ENCODE measurements at places on chromosomes 16 and 17.
A peak's percentile ranks its signal among the peaks of the same experiment; 100 is the strongest.

GRCh38 chr16:72876981-72877373 lies 171.0 kb downstream of the ZFHX3 start:
- no peak for DNase-seq

- no peak for DNase-seq
Observed at GRCh38 chr16:30893417-30893743, 497 bp downstream of the BCL7C start.

GRCh38 chr16:57482845-57483545 lies 3.3 kb downstream of the DOK4 start:
- no peak for DNase-seq

DNA sequence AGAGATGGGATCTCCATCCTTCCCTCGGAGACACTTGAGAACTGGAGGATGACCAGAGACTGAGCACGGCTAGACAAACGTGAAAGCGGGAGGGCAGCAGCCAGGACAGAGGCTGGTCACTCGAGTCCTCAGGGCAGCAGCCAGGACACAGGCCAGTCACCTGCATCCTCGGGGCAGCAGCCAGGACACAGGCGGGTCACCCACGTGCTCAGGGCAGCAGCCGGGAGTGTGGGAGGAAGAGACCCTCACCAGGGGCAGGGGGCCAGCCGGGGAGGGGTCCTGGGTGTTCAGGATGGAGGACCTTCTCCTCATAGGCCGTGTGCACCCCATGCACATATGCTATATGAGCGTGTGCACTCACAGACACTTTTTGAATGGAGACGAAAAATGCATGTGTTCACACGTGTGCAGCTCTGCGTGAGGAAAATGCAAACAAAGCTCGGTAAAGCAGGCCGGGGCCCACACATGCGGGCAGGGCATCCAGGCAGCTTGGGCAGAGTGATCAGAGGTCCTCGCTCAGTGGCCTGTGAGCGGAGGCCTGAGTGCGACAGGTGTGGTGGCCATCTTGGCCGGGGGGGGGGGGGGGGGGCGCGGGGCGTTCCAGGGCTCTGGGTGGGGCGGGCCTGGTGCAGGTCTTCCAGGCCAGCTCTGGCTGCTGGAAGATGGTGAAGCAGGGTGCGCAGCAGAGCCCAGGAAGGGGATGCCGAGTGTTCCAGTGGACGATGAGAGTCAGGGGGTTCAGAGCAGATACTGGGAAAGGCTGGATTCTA lies 26.7 kb downstream of the ZNF469 start:
- no peak for DNase-seq

GRCh38 chr17:75261336-75262111 lies at the start of the genes GGA3 and MRPS7:
GGA3 (minus strand) TSS chr17:75261606; CDS start chr17:75261587, 19 bp downstream.
MRPS7 (plus strand) TSS chr17:75261879; CDS start chr17:75261901, 22 bp downstream.
- peak; percentile 94 for DNase-seq

DNA sequence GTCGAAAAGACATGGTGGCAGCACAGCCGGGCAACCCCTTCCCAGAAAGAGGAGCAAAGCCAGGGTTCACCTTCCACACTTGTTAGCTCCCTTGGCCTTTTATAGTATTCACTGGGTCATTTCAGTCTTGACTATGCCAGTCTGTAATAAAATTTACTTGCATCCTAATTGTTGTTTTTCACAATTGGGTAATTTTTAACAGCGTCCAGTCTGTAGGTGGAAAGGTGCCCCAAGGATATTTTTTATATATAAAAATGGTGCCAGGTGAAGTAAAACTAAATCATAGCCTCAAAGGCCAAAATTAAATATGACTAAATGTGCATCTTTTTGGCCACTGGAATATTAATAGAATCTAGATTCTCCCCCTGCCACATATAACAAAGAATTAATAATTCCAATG lies at the start of gene KRT26:
Gene KRT26, minus strand, starts transcription at position 101 of the 400 bp plus-strand sequence. Its CDS starts 88 bp downstream, at position 13.
- DNase-seq: no peak

- DNase-seq: no peak
Observed at GRCh38 chr16:473046-474043, 47.9 kb downstream of the RAB11FIP3 start.

GRCh38 chr17:80303824-80304223 lies 43.2 kb downstream of the RNF213 start:
- DNase-seq: no peak

- no peak for DNase-seq
Observed at GRCh38 chr16:6132121-6132520, 1034.5 kb upstream of the EEF2KMT start.

- peak; percentile 60 for DNase-seq
Observed at GRCh38 chr17:29622337-29623282, at the start of gene CORO6. CORO6 (minus strand) TSS chr17:29622912; CDS start chr17:29621421, 1,491 bp downstream.

- no peak for DNase-seq
Observed at GRCh38 chr17:68433911-68434508, 23.3 kb downstream of the WIPI1 start.

DNA sequence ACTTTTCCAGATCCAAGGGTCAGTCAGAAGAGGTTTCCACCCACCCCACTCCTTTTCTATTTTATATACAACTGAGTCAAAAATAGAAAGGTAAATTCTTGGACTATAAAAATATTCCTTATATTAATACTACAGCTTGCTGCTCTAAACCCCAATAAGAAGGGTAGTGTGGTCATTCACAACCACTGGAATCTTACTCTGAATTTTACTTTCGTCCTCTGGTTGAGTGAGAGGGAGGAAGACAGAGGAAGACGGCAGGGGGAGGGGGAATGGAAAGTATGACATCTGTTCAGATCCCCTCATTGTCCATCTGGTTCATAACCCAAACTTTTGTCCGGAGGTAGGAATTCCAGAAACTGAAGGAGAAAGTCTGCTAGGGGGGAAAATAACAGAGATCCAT lies 67.2 kb downstream of the MAF start:
- no peak for DNase-seq

DNA sequence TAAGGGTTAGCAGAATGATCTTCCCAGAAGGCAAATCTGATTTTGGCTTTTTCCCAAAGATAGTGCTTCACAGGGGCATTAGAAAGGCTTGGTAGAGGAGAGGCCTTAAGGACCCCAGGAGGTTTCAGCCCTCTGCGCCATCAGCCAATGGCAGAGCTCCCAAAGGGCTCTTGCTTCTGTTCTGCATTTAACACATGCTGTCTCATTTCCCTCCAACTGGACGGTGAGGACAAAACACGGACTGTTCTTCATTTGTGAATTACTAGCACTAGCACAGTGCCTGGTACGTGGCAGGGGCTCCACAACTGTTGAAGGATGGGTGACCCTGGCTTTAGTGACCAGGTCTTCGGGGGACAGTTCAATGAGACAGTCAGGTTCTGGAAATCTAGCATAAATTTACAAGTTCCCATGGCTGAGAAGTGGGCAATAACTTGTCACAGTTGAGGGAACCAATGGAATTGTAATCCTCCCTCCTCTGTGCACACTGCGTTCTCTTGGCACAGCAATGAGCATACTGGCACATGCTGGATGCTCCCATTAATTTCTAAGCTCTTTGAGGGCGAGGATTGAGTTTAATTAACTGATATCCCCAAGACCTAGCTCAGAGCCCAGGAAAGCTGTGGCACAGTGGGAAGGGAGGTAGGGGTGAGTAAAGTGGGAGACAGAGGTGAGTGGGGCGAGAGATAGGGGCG lies 45.4 kb downstream of the COG7 start:
- no peak for DNase-seq

DNA sequence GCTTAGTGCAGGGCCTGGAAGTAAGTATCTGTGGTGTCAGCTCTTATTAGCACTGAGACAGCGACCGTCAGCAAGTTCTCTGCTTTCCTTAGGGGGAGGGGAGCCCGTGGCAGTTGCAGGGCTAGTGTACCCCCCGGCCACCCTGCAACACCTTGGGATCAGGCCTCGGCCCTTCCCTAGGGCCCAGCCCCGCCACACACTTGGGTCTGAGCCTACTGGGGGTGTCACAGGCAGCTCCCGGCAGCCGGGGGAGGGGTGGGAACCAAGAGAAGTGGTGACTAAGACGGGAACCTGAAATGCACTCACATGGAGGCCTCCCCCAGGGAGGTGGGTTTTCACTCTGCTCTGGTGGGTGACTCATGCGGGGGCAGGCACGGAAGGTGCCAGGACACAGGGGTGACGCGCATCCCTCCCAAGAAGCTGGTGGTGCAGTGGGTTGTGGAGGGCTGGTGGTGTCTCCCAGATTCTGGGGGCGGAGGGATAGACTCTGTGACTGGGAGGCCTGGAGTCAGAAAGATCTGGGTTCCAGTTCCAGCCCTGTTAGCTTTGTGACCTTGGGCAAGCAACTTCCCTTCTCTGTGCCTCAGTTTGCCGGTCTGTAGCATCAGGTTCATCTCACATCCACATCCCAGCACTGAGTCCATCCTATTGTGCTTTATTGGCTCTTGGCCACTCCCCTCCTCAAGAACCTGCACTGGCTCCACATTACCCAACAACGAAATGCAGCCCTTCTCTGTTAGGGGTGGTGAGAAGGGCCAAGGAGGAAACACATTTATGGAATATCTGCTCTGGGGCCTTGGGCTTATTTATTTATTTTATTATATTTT lies 44.5 kb downstream of the LAT start:
- peak; percentile 84 for DNase-seq

All from stimulated activated CD4-positive, alpha-beta T cell treated with anti-CD3 and anti-CD28 coated beads, Interleukin-1b, Interleukin-23, amount 100 ng/mL, for 4 hours (primary cell).